ENCODE measurements at places on chromosomes 12 and 14.

DNA sequence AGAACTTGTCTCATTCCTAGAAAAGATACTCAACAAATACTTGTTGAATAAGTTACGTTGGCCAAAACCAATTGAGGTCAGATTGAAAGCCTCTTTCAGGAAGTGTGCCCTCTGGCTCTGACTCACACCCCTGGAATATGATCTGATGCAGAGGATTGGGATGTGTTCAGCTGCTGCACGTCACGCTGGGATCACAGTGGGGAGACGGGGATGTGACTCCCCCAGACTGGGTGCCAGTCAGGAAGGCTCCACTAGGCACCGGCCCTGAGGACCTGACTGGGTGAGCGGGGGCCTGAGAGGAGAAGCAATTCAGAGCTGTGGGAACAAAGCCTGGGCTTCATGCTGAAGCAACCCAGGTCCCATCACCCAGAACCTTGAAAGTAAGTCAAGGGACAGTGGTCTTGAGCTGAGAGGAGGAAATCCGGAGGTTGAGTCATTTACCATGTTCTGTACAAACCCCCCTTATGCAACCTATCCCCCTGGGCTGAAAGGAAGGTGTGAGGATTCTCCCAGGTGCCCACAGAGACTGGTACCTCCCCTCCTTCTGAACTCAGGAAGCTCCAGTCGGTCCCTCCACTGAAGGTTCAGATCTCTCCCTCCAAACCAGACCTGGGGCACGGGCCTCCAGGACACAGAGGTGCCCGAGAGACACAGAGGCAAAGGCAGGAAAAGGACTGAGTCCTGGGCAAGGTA lies 3.9 kb downstream of the CEBPE start:
- ATAC-seq = peak; percentile 84

- ATAC-seq = no peak
Observed at GRCh38 chr14:87252103-87252502, 740.9 kb downstream of the GALC start.

GRCh38 chr12:11756022-11756421 lies 106.5 kb downstream of the ETV6 start:
- peak; percentile 49 for ATAC-seq

GRCh38 chr12:85057370-85057963 lies 21.3 kb downstream of the LRRIQ1 start:
- no peak for ATAC-seq

GRCh38 chr14:66503532-66503931 lies 4.4 kb upstream of the GPHN start:
- no peak for ATAC-seq

DNA sequence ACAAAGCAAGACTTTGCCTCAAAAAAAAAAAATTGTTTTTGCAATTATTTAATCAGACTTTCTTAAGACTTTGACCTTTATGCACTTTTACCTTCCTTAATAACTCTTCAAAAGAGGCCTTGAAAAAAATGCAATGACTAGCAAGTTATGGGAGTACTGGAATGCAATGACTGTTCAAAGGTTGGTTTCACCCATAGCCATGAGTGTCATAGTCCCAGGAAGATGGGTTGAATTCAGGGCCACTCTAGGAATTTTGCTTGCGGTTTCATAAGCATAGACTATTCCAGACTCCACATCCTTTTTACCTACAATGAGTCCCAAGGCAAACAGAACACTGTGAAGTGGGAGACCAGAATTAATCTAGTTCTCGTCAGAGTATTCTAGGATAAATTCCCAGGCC lies 29.4 kb upstream of the DENND5B start:
- no peak for ATAC-seq

GRCh38 chr12:43029971-43030370 lies 440.4 kb upstream of the PRICKLE1 start:
- ATAC-seq = no peak

DNA sequence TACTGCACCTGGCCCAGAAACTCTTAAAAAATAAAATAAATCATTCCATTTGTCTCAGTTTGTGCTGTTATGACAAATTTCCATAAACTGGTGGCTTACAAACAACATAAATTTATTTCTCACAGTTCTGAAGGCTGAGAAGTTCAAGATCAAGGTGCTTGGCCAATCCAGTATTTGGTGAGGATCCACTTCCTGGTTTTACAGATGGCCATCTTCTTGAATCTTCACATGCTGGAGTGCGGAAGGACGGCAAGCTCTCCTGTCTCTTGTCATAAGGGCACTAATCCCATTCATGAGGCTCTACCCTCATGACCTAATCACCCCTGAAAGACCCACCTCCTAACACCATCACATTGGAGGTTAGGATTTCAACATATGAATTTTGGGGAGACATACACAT lies 29.9 kb upstream of the MYBPC1 start:
- no peak for ATAC-seq

GRCh38 chr12:13435235-13435933 lies 238.9 kb downstream of the EMP1 start:
- no peak for ATAC-seq

DNA sequence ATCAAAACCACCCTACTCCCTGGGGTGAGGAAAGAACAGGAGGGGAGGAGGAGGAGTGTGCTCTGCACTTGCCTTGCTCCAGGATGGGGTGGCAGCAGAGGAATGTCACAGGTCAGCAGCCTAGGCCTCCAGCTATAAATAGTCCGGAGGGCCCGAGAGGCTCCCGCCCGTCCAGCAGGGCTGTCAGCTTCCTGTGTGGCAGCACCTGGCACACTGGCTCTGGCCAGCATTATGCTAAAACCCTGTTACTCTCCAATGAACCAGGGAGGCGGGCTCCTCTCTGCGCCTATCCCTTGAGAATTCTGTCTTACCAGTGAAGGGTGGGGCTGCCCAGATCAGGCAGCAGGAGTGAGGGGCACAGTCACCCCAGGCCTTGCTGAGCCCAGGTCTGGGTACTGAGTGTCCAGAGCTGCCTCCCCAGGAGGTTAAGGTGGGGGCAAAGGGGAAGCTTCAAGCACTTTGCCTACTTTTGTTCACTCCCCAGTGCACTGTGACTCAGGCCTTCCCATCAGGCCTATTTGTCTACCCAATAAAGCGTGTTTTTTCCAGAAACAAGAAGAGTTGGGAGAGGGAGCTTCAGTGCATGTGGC lies 1.2 kb upstream of the COX14 start:
- ATAC-seq = no peak

- no peak for ATAC-seq
Observed at GRCh38 chr14:66247662-66248193, 238.4 kb upstream of the CCDC196 start.

DNA sequence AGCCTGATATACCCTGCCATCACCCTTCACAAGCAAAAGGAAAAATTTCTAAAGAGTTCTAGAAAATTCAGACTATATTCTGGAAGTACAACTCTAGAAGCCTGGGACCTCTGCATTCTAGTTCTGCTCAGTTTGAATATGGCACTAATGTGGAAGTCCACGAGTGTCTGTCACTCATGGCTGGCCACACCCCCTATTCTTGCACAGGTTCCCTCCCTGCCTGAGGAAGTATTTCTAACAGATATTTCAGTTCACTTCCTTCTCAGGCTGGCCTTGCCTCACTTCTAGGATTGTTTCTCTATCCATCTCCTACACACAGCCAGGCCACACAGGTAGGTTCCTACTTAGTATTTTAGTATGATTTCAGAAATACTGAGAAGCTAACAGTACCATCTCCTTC lies 67.4 kb downstream of the PHLDA1 start:
- ATAC-seq = no peak

DNA sequence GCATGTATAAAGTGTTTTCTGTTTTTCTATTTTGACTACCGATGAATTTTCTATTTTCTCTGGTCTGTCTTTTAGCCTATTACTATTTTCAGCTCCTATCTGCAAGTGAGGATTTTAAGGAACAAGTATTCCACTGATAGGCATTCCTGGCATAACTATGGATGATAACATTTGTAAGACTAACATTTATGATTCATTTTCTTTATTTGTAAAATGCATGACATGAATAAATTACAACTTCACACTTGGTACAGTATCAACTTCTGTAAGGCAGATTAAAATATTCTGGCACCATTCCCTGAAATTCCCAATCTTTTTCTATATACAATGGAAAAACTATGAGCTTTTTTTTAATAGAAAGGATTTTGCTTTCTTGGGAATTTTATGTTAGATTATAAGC lies 121.0 kb upstream of the GARIN2 start:
- no peak for ATAC-seq

GRCh38 chr14:99908653-99909250 lies 115.5 kb downstream of the EML1 start:
- no peak for ATAC-seq

- ATAC-seq = no peak
Observed at GRCh38 chr14:93032421-93032936, 83.2 kb downstream of the ITPK1 start.

DNA sequence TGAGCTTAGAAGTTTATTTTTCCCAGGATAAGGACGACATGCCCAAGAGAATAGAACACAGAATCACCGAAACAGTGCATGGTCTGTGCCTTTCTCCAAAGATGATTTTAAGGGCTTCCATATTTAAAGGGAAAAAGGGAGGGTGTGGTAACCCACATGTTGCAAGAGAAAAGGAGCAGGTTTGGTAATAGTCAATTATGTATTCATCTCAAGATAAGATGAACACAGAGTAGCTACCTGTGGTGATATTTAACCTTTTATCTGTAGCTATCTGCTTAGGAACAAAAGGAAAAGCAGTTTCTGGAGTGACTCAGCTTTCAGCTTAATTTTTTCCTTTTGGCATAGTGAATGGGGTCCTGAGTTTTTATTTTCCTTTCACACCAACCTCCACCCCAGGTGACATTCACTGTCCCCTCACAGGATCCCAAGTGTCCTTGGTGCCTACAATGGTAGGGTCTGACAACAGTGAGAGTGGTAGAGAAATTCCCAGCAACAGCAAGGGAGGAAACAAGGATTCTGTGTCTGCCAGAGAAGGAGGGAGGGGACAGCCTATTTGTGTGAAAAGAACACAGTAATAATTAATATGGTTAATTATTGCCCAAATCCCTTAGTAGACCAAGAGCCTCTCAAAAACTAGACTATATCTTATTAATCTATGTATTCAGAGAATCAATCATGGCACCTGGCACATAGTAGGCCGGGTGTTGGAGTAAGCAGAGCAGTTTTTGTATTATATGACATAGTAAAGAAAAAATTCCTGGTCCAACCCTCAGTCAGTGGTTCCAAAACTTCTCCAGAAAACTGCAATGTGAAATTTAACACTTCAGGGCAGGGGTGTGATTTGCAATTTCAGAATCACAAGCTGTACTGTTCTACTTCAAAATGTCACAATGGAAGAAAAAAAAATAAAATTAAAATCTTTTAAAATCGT lies 154.5 kb downstream of the PHLDA1 start:
- no peak for ATAC-seq

- peak; percentile 23 for ATAC-seq
Observed at GRCh38 chr14:67270145-67270753, 29.0 kb downstream of the PALS1 start.

- no peak for ATAC-seq
Observed at GRCh38 chr14:66003082-66003730, 483.0 kb upstream of the CCDC196 start.

- peak; percentile 77 for ATAC-seq
Observed at GRCh38 chr12:102740141-102740955, 176.7 kb downstream of the PAH start.

DNA sequence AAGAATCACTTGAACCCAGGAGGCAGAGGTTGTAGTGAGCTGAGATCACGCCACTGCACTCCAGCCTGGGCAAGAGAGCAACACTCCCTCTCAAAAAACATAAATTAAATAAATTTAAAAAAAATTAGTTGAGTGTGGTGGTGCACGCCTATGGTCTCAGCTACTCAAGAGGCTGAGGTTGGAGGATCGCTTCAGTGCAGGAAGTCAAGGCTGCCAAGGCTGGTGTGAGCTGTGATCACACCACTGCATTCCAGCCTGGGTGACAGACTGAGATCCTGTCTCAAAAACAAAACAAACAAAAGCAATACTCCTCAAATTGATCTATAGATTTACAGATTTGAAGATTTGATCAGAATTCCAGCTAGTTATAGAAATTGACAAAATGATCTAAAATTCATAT lies 92.7 kb upstream of the RESF1 start:
- no peak for ATAC-seq

DNA sequence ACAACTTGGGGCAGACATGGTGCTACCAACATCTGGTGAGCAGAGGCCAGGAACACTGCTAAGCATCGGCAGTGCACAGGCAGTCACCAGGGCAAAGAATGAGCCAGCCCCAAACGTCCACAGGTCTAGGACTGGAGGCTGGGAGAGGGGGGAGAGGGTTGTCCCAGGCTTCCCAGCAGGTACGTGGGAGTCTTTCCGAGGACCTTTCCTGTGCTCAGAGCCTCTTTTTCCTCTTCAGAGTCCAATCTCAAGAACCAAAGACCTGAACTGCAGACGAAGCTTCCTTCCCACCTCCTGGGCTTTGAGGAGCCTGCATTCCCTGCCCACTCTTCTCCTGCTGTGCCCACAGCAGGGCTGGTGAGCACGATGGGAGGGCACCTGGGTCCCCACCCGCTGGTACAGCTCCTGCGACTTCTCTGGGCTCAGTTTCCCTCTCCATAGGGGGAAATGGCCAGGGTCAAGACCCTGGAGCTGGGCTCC lies 48.7 kb downstream of the DLK1 start:
- no peak for ATAC-seq

DNA sequence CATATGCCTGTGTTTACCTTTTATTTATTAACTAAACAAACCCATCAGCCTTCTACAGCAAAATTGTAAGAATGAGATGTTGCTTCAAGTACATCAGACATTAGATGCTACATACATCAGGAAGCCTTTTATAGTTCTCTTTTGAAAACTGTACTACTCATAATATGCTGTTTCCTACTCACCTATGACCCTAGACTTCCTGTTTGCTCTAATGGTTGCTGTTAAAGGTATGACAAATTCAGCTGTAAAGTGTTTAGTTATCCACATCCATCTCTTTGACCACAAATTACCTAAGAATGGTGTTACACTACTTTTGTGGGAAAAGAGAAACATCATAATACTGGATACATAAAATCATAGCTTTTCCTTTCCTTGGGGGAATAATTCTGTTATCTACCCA lies 220.0 kb downstream of the RAD51B start:
- no peak for ATAC-seq

DNA sequence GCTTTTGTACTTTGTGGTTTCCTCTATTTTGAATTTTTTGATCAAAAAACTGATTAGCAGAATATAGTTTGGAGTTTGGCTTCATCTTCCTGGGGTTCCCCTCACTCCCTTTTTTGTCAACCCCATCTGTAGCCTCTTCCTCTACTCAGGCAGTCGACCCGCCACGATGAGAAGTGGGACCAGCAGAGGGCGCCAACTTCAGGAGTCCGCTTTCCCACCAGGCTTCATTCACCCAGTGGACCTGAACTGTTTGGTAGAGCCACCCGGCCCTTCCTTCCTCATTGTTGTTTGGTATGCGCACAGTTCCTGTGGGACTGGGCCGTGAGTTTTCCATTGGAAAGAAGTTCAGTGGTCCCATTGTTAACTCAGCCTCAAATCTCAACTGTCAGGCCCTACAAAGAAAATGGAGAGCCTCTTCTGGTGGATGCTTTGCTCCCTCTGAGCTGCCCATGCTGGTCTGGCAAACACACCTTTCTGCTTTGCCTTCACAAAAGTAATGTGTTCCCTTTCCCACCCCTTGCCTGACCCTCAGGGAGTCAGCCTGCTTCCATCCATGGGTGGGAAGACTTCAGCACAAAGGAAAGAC lies 21.7 kb downstream of the TMBIM6 start:
- ATAC-seq = peak; percentile 54

Data from motor neuron (in vitro differentiated cells).